MV-4-11 (cell line): ENCODE measurements at places on chromosomes 3 and 15.

DNA sequence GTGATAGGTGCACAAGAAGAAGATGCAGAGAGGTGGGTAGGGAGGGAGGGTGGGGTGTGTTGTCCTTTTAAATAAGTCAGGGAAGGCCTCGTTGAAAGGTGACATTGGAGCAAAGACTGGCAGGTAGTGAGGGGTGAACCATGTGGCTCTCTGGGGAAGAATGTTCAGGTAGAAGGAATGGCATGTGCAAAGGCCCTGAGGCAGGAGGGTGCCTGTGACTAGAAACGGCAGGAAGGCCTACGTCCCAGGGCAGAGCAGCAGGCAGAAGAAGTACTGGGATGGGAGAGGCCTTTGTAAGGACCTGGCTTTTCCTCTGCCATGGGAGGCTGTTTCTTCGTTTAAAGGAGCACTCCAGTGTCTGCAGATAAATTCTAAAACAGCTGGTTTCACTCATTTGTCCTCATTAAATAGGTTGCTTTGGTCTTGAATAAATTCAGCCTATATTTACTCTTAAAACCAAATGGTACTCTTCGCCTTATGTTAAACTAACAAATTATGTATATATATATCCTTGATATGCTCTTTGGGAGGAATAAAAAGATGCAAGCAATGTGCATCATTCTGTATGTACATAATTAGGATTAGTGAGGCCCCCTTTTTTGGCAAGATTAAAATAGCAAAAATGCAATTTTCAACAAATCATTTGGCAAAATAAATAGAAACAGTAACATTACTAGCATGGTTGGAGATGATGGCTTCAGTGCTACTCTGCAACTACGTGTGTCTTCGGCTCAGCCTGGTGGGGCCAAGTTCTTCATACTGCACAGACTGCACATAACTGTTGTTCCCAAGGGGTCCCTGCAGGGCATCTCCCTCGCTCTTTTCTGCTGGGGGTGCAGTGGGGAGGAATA is 151.4 kb downstream of the KLF13 start:
- DNase-seq: no peak

DNA sequence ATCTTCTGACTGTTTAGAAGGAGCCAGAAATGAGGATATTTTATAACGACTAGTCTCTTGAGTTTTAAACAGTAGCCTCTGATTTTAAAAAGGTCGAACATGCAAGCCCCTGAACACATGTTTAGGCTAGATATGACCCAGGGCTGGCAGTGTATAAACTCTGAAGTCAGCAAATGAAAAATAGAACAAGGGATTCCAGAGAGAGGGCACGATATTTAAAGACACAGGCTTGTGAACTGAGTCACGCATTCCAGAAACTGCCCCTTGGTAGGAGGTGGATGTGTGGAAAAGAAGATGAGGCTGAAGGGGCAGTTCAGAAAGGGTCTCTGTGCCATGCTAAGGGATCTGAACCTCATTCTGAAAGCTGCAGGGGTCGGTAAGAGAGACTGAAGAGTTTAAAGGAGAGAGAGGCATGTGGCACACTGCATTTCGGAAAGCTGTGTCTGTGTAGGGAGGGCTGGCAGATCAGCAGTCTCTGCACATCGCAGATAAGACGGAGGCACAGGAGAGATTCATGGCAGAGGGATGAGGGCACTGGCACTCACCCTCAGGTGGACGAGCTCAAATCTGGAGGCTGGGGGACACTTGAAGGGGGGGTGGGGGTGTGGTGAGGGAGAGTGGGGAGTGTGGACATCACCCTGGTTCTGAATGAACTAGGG is 22.1 kb downstream of the ST8SIA2 start:
- DNase-seq: no peak

DNA sequence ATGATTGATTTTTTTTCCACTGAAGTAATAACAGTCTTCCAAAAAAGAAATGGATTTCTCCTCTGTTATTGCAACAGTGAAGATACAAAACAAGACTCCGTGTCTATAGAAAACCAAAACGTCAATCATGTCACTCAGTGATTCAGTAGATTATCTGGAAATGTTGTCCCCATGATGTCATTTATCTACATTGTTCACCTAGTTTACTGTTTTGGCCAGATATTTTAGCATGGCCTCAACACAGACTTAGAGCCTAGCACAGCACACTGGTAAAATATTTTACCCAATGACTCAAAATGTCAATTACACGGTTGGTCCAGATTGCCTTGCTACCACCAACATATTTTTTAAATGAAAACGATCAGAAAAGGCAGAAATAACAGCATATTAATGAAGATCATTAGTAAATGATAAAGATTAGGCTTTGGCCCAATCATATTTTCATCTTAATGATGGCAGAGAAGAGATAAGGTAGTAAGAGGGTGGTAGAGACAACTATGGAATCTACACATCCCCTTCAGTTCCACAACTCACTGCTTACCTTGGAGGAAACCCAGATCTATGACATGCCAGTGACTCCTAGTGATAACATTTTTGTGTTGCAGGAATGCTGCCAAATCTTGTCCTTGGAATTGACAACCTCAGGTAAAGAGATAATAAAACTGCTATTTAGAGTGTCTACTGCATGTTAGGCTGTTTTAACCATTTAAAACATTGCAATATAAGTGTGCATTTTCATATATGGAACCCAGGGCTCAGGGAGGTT is 347.7 kb upstream of the ARPP21 start:
- DNase-seq: no peak

- DNase-seq: no peak
Measured at GRCh38 chr3:37423825-37424224, 249.4 kb upstream of the LRRFIP2 start.

DNA sequence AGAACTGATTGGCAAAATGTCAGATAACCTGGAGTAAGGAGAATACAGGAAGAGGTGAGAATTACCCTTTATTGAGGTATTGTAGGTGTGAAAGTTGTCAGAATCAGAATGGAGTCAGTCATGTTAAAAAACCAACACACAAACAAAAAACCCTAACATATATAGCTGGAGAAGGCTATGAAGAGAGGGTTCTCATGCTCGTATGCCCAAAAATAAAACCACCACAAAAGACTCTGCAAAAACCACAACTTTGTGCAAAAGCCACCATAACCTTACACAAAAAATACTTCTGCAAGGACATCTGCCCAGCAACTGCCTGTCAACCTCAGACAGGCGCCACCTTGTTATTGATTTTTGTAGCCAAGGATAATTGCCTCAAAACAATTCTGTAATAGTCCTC is 136.0 kb downstream of the CD47 start:
- peak; percentile 50 for DNase-seq

- DNase-seq: no peak
Measured at GRCh38 chr15:74655424-74655823, 39.8 kb downstream of the CLK3 start.

- DNase-seq: no peak
Measured at GRCh38 chr3:66483409-66483906, 17.4 kb downstream of the LRIG1 start.

GRCh38 chr15:38682363-38682762 is 117.7 kb upstream of the RASGRP1 start:
- DNase-seq: no peak

DNA sequence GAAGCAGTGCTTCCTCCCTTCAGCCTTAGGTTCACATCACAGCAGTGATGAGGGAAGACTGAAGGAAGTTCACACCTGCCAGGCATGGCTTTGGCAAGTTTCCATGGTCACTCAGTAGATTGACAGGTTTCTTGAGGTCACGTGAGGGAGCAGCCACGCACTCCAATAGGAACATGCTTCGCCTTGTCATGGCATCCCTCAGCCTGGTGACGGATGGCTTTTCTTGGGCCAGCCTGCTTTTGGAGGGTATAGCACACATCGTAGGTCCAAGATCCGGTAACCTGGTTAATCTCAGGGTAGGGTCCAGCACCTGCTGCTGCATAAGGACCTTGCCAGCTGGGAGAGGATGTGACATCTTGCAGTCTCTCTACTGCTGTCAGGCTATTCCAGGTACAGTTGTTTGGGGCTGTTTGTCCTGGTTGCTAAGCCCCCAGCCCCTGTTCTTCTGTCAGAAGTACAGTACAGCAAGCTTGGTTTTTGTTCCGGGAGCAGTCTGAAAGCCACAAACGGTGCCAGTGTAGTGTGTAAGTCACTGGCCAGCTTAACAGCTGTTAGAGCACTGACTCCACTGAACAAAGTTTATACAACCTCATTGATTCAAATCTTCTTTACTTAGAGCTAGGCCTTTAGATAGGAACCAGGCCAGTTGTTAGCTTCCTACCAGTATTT is 42.3 kb downstream of the PSMD6 start:
- DNase-seq: no peak

DNA sequence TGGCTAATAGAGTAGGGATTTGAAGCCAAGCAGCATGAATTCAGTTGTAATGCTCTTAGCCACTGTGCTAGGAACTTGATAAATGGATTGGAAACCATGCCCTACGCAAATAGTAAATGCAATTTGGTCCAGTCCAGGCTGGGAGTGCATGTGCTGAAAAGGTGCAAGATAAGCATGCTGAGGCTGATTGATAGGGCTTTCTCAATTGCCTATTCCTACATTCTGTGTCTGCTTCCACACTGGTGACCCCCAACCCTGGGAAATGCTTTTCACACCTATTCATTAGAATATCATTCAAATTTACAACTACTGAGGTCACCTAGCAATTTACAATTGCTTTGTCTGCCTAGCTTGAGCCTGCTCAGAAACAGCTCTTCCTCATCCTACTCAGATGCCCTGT is 84.7 kb upstream of the SLC25A36 start:
- no peak for DNase-seq
